ENCODE measurements at places on chromosomes 3 and 15.

- DNase-seq, result no peak
Measured at GRCh38 chr3:79473993-79474392, 293.8 kb downstream of the ROBO1 start.

DNA sequence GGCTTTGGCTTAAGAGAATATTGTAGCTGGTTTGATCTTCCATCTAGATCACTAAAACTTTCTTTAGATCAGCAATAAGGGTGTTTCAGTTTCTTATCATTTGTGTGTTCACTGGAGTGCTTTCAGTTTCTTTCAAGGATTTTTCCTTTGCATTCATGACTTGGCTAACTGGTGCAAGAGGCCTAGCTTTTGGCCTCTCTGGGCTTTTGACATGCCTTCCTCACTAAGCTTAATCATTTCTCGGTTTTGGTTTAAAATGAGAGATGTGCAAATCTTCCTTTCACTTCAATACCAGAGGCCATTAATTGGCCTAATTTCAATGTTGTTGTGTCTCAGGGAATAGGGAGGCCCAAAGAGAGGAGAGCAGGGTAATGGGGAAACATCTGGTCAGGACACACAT is 30.3 kb upstream of the CCNB2 start:
- DNase-seq, result no peak

- no peak for DNase-seq
Measured at GRCh38 chr3:40623567-40623966, 98.8 kb downstream of the ZNF621 start.

DNA sequence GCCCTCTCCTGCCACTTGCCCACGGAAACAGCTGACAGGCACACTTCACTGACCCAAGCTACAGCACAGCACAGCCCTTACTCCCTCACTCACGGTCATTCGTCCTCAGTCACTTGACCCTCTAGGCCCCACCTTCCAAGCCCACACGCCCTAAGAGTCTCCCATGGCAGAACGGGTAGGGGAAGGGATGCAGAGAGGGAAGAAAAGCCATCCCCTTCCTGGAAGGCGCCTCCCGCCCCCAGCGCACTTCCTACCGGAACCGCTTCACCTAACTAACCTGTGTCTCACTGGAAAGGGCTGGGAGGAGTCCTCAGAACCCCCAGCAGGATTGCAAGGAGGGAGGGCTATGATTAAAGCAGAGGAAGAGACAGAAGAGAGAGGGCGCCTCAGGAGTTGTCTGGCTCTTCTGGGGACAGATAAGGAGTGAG is 22.9 kb downstream of the EPHB3 start:
- no peak for DNase-seq

- no peak for DNase-seq
Measured at GRCh38 chr15:72176743-72177142, 20.8 kb downstream of the GRAMD2A start.

- no peak for DNase-seq
Measured at GRCh38 chr3:156632601-156633000, 41.8 kb upstream of the TIPARP start.

- no peak for DNase-seq
Measured at GRCh38 chr15:51425517-51426040, 84.1 kb downstream of the GLDN start.

DNA sequence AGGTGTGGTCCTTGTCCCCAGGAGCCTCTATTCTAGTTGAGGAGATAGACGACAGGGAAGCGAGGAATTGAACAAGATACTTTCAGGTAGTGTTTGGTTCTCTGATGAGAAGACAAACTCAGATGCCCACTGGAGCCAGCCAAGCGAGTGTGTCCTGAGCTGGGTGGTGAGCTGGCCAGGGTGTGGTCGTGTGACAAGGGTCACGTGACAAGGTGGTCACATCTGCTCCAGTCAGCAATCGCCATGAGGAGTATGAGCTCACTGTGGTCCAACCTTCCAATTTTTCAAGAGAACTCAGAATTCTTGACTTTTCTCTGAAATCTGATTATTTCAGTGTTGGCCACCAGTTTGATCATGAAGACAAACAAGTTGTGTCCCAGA is 39.5 kb downstream of the SLC6A6 start:
- no peak for DNase-seq

GRCh38 chr15:63939531-63940130 is 105.9 kb upstream of the HERC1 start:
- no peak for DNase-seq

GRCh38 chr3:14423963-14424362 is 21.6 kb downstream of the SLC6A6 start:
- DNase-seq, result no peak
